Activated naive CD8-positive, alpha-beta T cell treated with anti-CD3 and anti-CD28 coated beads, Interleukin-2, amount 10 ng/mL, durations not matched to agents 7 days and 5 days (primary cell): ENCODE measurements at places on chromosomes 4 and X. TPM values are rescaled to one million over a fixed set of nuclear protein-coding genes. Genes with fewer than 3 reads are reported as not detected.

Gene ETDA
- total RNA-seq: not detected

Gene RENBP
- 18.1 TPM for total RNA-seq

Gene PCDH10
- total RNA-seq: not detected

Gene NKX6-1
- total RNA-seq: not detected

DNA sequence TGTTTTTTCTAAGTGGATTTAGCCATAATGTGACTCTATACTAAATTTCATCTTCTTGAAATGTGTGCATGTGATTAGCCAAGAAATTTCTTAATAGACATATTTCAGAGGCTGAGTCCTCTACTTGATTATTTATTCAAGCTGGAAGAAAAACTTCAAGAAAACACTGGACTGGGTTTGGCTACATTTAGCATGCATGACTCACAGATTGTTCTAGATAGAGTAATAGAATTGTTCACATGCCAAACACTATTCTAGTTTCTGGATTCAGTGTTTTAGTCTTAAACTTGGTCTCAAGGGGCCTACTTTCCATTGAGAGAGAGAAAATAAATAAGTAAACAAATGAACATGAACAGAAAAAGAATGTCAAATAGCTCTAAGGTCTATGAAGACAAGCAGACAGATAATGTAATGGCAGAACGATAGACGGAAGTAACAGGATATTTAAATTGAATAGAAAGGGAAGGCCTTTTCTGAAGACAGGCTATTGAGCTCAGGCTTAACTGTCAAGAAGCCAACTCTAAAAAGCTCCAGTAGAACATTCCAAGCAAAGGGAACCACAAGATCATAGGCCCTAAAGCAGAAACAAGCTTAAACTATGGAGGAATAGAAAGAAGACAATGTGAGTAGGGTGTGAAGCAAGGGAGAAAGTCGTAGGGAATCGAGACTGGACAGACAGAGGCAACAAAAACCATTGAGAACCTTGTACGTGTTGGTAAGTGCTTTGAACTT is 104.6 kb downstream of the TMEM144 start:
- no peak overlapping the region for H3K4me3 ChIP-seq
- DNase-seq: no peak
- no peaks in the 10 kb centered on the region for H3K4me1 ChIP-seq

GRCh38 chrX:53357799-53358530 is 64.5 kb downstream of the SMC1A start:
- peaks cover 3% of the 10 kb centered on the region for H3K27me3 ChIP-seq
- no peak overlapping the region for H3K4me3 ChIP-seq
- no peak overlapping the region for H3K27ac ChIP-seq
- peaks cover 1% of the 10 kb centered on the region for H3K4me1 ChIP-seq
- no peaks in the 10 kb centered on the region for H3K36me3 ChIP-seq

DNA sequence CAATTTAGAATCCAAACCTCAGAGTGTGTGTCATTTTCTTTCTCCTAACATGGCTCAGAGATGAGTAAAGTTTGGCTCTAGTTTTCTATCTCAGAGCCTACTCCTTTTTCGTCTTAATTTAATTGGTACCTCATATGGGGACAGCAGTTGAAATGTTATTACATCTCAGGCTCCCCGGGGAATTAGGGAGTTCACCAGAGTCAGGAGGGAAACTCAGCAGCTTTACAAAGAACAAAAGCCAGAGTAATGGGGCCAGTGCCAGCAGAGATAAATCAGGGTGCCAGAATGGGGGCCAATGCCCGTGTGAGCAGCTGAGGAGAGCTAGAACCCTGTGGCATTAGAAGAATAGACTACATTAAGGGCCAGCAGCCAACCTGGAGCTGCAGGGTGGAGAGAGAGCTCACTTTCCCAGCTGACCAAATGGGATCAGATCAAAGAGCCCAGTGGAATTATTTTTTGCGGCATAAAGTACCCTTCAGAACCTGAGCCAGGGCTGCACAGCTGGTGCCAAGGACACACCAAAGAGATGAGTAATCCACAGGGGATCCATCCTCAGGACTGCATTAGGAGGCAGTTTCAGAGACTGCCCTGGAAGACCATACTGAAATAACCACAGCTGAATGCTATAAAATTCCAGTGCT is 207.1 kb upstream of the DKK2 start:
- no peaks in the 10 kb centered on the region for H3K27me3 ChIP-seq
- H3K27ac ChIP-seq: no peak overlapping the region
- no peaks in the 10 kb centered on the region for H3K4me1 ChIP-seq
- no peak overlapping the region for H3K4me3 ChIP-seq
- no peaks in the 10 kb centered on the region for H3K36me3 ChIP-seq
- no peak for DNase-seq

DNA sequence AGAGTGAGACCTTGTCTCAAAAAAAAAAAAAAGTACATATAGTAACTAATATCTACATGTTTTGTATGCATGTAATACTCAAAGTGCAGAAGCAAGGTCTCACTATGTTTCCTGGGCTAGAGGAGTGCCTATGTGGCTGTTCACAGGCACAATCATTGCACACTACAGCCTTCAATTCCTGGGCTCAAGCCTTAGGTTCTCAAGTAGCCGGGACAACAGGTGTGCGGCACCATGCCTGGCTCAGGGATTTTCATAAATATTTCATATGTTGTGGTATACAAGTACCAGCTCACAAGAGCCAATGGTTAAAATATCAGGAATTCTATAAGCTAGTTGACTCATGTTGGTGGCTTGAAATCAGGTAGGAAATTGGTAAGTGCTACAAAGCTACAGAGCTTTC is 94.8 kb downstream of the LARP7 start:
- H3K27ac ChIP-seq: no peak overlapping the region
- H3K27me3 ChIP-seq: no peaks in the 10 kb centered on the region
- no peak overlapping the region for H3K4me3 ChIP-seq
- no peak for DNase-seq
- H3K36me3 ChIP-seq: no peaks in the 10 kb centered on the region

DNA sequence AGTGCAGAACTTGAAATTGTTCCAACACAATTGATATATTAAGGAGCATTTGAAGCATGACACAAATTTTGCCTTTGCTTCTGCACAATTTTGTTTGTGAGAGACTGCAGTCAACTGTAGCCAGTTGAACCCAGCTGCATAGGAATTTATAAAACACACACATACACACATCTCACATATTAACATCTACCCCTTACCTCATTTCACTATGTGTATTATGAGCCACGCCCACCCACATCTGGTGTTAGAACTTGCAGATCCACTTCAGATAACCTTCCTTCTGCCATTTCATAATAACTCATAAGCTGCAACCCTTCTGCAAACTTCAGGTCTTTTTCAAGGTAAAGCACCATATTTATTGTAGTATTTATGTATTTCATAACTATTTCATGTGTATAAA is 188.1 kb upstream of the WDFY3 start:
- no peak overlapping the region for H3K4me3 ChIP-seq
- no peaks in the 10 kb centered on the region for H3K27me3 ChIP-seq
- DNase-seq: no peak
- no peaks in the 10 kb centered on the region for H3K4me1 ChIP-seq
- H3K27ac ChIP-seq: no peak overlapping the region

- H3K27ac ChIP-seq: no peak overlapping the region
- no peak overlapping the region for H3K4me3 ChIP-seq
- DNase-seq: no peak
- no peaks in the 10 kb centered on the region for H3K36me3 ChIP-seq
- H3K4me1 ChIP-seq: no peaks in the 10 kb centered on the region
These were observed 46.2 kb downstream of the PPEF1 start for GRCh38 chrX:18753631-18754030.

DNA sequence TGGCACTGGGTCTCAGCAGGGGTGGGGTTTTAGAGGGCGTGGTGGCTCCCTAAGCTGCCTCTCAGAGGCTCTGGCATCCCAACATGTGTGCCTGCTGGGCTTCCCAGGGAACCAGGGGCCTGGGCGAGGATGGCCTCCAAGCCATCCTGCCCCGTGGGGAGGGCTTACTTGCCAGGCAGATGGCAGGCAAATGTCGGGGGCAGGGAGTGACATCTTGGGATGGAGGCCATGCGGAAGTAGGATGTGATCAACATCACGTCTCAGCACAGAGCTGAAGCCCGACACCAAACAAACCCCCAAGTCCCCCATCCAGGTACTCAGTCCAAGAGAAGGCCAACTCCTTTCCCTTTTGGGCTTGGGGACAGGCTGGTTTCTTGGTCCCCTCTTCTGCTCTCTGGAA is 4.7 kb downstream of the L1CAM start:
- H3K27me3 ChIP-seq: peaks cover 19% of the 10 kb centered on the region
- H3K27ac ChIP-seq: no peak overlapping the region
- H3K36me3 ChIP-seq: no peaks in the 10 kb centered on the region
- no peak for DNase-seq
- H3K4me3 ChIP-seq: no peak overlapping the region

DNA sequence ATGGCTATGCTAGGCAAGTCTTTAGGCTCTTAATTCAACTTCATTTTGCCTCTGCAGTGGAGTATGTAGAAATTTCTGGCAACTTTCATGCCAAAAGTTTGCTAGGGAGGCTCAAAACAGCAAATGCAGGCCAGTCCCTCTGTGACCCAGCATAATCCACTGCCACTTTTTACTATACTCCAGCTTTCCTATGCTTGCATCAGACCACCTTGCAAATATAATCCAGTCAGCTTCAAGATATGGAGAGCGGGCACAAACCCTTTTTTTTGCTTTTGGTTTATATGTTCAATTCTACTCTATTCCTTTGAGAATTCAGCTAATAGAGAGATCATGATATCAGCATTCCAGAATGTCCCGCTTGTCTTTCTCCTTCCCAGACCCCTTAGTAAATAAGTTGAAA is 192.0 kb upstream of the PABPC4L start:
- DNase-seq: no peak
- H3K36me3 ChIP-seq: no peaks in the 10 kb centered on the region
- H3K27ac ChIP-seq: no peak overlapping the region
- no peaks in the 10 kb centered on the region for H3K27me3 ChIP-seq
- no peak overlapping the region for H3K4me3 ChIP-seq

DNA sequence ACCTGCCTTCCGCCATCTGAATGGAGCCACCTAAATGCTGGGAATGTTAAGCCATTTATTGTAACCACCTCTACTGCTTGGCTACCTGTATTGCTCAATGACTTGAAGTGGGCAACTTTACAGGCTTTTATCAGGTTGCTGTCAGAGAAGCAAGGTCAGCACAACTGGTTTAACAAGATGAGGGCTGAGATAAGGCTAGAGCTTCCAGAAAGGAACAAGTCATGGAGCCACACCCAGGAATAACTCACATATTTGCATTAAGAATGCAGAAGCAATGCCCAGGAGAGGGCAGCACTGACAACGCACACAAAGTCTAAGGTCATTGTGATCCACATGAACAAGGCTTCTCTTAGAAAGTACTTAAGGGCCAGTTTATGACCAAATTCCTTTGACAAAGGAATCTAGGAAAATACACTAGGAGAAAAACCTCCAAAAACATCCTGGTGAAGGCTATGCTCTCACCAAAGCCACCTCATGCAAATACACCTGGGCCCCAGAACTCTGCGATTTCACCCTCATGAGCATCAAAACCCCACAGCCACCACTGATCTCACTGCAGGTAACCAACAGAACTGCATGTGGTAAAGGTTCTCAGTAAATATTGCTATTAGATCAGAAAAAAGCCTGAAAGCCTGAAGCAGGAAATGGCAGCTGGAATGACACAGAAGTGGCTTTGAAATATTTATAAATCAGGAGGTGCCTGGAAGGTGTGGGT is 15.0 kb upstream of the STS start:
- DNase-seq: peak; percentile 28
- peaks cover 17% of the 10 kb centered on the region for H3K4me1 ChIP-seq
- H3K27me3 ChIP-seq: no peaks in the 10 kb centered on the region
- peak overlapping the region; percentile 78 for H3K27ac ChIP-seq
- H3K36me3 ChIP-seq: peaks cover 3% of the 10 kb centered on the region

DNA sequence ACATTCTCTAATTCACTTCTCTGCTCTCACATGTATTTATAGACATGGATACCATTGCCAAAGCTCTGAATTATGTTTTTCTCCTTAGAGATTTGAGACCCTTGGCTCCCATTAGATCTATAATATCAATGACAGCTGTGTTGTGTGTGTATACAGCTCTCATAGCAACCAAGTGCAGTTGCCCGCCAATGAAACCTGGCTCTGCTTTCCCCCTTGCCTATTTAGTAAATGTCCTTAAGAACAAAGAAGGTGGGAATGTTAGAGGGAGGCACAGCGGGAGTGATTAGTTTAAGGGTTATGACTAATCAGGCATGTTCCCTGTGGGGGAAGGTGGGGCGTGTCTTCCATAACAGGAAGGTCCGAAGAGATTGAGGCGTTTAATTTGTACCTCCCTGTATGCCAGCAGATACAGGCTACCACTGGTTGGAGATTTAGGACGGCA is 100.5 kb upstream of the TBC1D9 start:
- H3K27me3 ChIP-seq: peaks cover 6% of the 10 kb centered on the region
- no peaks in the 10 kb centered on the region for H3K36me3 ChIP-seq
- DNase-seq: no peak
- H3K4me3 ChIP-seq: no peak overlapping the region
- no peak overlapping the region for H3K27ac ChIP-seq
- H3K4me1 ChIP-seq: no peaks in the 10 kb centered on the region

DNA sequence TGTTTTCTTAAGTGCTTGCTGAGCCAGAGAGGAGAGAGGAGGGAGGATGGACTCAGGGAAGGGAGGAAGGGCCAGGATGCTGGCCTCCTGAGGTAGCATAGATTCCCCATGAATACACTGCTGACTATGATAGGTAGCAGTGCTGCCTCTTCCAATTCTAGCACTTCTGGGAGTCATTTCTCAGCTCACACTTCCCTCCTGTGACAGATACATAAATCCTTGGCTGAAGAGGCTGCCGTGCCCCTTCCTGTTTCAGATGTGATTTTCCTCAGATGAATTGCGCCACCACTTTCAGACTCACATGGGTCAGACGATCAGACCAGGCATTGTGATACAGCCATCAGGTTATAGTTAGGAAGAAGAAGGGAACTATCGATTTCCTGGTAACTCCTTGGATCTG is 22.4 kb downstream of the TSC22D3 start:
- H3K4me1 ChIP-seq: peaks cover 10% of the 10 kb centered on the region
- DNase-seq: no peak

DNA sequence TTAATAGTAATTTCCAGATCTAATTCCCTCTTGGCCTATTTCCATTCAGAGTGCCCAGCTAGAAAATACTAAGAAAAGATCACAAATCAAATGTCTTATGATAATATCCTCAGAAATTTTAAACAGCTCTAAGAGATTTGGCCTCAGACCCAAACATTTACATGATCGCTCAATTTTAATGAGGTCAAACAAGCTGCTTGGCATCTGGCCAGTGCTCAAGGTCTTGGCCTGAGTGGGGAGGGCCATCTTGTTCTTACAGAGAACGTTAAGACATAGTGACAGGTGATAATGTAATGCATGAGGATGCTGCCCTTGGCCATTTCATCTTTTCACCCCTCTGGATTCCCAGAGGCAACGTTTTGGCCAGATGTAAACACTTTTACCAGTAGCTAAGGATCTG is 159.2 kb upstream of the SLC7A11 start:
- H3K4me1 ChIP-seq: no peaks in the 10 kb centered on the region
- H3K27me3 ChIP-seq: peaks cover 3% of the 10 kb centered on the region
- H3K36me3 ChIP-seq: no peaks in the 10 kb centered on the region
- DNase-seq: no peak

GRCh38 chrX:68186552-68187262 is 246.6 kb downstream of the OPHN1 start:
- H3K27me3 ChIP-seq: peaks cover 4% of the 10 kb centered on the region
- DNase-seq: no peak
- peaks cover 6% of the 10 kb centered on the region for H3K4me1 ChIP-seq
- H3K27ac ChIP-seq: no peak overlapping the region
- peaks cover 1% of the 10 kb centered on the region for H3K36me3 ChIP-seq
